ENCODE measurements at places on chromosomes 13 and 19.

GRCh38 chr13:94784066-94784465 is 71.7 kb upstream of the SOX21 start:
- DNase-seq = no peak

DNA sequence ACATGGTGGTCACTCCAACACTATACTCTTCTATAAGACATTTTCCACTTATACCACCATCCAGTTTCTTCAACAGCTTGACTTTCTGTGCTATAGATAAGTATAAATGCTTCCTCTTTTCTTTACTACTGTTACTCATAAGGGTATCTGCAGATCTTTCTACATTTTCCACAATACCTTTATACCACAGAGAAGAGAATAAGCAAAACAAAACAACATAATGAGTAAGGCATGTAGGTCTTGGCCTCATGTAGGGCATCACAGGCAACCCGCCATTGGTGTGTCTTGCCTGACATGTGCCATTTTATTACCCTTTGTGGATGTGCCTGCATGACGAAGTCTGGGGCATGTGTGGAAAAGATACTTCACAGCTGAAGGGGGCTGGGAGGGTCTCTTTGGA is 265.3 kb upstream of the STARD13 start:
- DNase-seq = no peak

GRCh38 chr19:31506102-31506501 is 156.9 kb upstream of the TSHZ3 start:
- DNase-seq = no peak

- no peak for DNase-seq
Measured at GRCh38 chr13:30110301-30111070, 196.9 kb downstream of the KATNAL1 start.

DNA sequence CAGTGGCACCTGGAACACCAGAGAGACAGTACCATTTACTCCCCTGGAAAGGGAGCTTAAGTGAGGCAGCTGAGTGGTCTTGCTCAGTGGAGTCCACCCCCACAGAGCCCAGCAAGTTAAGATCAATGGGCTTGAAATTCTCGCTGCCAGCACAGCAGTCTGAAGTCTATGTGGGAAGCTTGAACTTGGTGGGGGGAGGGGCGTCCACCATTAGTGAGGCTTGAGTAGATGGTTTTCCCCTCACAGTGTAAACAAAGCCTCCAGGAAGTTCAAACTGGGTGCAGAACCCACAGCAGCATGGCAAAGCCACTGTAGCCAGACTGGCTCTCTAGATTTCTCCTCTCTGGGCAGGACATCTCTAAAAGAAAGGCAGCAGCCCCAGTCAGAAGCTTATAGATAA is 30.3 kb upstream of the CEACAM4 start:
- peak; percentile 8 for DNase-seq

- DNase-seq = no peak
Measured at GRCh38 chr13:36072152-36072935, 58.8 kb downstream of the DCLK1 start.

Measured in CD4-positive, alpha-beta T cell treated with Interleukin-6 for 4 hours (primary cell).